Naive thymus-derived CD8-positive, alpha-beta T cell (primary cell): ENCODE measurements at places on chromosomes 7 and 10.

DNA sequence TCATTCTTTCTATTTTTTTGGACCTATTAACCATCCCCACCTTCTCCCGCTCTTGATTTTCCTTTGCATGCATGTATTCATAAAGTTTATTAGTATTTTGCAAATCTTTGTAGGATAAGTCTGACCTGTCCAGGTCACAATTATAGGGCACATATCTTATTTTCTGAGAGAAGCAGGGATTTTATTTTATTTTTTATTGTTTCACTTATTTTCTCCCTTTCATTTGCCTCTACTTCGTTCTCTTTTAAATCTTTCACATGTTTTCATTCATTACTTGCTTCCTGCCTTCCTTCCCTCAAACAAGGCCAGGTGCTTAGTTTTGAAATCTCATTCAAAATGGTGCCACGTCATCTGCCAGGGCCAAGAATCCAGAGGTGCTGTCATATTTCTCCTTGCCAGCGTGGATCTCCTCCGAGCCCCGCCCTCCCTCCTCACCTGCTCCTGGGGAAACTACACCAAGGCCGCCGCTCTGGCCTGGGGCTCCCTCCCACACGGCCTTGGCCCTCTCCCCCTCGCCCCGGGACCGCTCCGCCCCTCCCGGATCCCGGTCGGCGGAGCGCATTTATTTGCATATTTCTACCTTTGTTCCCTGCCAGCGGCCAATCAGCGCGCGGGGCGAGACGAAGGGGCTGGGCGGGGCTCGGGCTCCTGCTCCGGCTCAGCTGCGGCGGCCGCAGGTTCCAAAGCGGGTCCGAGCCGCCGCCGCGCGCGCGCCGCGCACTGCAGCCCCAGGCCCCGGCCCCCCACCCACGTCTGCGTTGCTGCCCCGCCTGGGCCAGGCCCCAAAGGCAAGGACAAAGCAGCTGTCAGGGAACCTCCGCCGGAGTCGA, at the start of gene TSPAN13:
Gene TSPAN13 (plus strand): TSS at position 654 of the 830 bp plus-strand sequence. CDS start 213 bp downstream, outside the sequence.
- peak; percentile 3 for DNase-seq

- DNase-seq: no peak
These were observed 84.8 kb downstream of the ANLN start for GRCh38 chr7:36474283-36475010.

- no peak for DNase-seq
These were observed 35.8 kb downstream of the MINDY3 start for GRCh38 chr10:15824498-15824897.

- no peak for DNase-seq
These were observed 43.4 kb downstream of the LAMB1 start for GRCh38 chr7:107959527-107959898.

DNA sequence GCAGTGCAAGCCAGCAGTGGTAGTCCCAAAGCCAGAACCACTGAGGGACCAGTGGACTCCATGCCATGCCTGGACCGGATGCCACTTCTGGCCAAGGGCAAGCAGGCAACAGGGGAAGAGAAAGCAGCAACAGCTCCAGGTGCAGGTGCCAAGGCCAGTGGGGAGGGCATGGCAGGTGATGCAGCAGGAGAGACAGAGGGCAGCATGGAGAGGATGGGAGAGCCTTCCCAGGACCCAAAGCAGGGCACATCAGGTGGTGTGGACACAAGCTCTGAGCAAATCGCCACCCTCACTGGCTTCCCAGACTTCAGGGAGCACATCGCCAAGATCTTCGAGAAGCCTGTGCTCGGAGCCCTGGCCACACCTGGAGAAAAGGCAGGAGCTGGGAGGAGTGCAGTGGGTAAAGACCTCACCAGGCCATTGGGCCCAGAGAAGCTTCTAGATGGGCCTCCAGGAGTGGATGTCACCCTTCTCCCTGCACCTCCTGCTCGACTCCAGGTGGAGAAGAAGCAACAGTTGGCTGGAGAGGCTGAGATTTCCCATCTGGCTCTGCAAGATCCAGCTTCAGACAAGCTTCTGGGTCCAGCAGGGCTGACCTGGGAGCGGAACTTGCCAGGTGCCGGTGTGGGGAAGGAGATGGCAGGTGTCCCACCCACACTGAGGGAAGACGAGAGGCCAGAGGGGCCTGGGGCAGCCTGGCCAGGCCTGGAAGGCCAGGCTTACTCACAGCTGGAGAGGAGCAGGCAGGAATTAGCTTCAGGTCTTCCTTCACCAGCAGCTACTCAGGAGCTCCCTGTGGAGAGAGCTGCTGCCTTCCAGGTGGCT, 97.7 kb downstream of the TACC2 start:
- DNase-seq: no peak

GRCh38 chr10:111646021-111646420, 537.5 kb downstream of the GPAM start:
- no peak for DNase-seq

DNA sequence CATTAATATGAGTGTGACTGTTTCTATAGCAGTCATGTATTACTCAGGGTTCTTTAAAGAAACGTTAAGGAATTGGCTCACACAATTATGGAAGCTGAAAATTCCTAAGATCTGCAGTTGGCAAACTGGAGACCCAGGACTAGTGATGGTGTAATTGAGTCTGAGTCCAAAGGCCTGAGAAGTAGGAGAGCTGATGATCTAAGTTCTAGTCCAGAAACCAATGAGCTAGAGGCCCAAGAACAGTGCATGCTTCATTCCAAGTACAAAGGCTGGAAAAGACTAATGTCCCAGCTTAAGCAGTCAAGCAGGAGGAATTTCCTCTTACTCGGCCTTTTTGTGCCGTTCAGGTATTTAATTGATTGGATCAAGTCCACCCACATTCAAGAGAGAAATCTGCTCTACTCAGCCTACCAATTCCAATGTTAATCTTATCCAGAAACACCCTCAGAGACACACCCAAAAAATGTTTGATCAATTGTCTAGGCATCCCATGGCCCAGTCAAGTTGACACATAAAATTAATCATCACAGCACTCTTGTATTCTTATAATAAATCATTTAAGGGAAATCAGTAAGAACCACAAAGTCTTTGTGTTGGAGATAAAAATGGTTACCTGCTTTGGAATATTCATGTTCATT, 312.1 kb downstream of the PRKG1 start:
- DNase-seq: no peak

- DNase-seq: no peak
These were observed 106.1 kb upstream of the SLC13A1 start for GRCh38 chr7:123305840-123306375.

- no peak for DNase-seq
These were observed 27.9 kb downstream of the HYAL4 start for GRCh38 chr7:123872908-123873307.

DNA sequence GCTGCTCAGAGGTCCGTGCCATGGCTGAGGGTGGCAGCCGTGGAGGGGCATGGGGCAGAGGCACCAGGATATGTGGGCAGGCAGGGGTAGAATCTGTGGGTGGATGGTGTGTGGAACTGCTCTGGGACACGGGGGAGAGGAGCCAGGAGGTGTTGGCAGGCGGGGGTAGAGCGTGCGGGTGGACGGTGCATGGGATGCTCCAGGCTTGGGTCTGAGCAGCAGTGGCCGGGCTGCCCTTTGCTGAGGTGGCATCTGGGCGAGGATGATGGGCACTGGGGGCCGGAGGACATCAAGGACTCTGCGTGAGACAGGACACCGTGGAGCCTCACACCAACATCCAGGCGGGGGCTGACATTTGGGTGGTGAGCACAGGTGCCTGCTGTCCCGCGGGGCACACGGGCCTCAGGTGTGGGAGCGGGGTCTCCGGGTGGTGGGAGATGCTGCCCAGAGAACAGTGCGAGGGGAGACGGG, 46.2 kb downstream of the JAKMIP3 start:
- no peak for DNase-seq

DNA sequence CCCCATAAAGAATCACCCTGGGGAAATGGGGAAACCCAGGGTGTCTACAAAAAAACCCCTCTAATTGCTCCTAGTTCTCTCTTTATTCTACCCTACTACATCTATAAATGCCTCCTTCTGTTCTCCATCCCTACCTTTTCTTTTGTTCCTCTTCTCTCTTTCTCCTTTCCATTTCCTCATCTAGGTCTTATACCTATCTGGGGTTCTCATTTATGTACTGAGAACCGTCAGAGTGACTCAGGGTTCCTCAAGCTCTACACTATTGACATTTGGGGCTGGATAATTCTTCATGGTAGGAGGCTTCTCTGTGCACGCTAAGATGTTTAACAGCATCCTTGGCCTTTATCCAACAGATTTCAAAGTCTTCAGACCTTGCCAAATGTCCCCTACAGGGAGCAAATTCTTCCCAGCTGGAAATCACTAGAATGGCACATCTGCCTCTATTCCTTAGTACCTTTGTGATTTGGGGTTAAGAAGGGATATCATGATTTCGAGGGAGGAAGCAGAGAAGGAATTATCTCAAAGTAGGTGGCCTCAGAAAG, 137.4 kb upstream of the PTN start:
- DNase-seq: no peak

DNA sequence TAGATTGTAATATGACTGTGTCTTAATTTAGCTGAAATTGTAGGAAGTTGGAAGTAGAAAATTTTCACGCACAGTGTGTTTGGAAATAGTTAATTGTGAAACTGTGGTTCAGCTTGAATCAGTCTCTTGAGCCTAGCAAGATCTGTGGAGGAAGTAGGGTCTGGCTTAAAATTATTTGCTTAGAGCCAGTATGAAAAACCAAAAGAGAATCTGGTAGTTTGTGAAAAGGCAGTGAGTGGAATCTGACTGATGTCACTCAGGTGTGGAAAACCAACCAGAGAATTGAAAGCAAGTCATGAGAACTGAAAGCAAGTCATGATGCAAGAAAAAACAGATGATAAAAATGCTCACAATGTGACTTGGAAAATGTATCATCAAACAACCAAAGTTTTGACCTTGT, 11.5 kb downstream of the LIPJ start:
- DNase-seq: no peak

DNA sequence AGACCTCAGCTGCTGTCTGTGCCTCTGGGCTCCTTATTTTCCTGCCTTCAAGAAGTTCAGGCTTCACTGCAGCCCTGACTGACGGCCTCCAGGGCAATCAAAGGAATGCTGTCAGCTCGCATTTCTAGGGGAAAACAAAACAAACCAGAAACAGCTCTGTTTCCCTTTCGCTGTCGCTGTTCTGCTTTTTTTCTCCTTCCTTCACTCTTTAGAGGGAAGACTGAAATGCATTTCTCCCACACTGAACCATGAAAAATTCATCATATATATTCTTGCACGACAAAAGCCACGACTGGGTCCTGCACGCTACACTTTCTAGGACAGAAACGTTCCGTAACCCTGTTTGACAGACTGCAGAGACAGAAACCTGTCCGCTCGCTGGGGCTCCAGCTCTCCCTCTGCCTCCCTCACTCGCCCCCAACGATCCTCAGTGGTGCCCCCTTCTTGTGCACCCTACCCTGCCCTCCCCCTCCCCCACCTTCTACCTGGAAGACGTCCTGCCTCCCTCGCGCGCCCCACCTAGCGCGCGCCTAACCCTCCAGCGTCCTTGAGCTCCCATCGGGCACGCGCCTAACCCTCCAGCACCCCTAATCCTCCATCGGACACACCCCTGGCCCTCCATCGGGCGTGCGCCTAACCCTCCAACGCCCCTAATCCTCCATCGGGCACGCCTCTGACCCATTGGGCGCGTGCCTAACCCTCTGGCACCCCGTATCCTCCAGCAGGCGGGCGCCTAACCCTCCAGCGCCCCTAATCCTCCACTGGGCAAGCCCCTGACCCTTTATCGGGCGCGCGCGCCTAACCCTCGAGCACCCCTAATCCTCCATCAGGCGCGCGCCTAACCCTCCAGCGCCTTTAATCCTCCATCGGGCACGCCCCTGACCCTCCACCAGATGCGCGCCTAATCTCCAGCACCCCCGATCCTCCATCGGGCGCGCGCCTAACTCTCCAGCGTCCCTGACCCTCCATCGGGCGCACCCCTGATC, 37.1 kb downstream of the SVOPL start:
- DNase-seq: peak; percentile 15

GRCh38 chr10:72349438-72349837, 5.3 kb downstream of the DNAJB12 start:
- no peak for DNase-seq

DNA sequence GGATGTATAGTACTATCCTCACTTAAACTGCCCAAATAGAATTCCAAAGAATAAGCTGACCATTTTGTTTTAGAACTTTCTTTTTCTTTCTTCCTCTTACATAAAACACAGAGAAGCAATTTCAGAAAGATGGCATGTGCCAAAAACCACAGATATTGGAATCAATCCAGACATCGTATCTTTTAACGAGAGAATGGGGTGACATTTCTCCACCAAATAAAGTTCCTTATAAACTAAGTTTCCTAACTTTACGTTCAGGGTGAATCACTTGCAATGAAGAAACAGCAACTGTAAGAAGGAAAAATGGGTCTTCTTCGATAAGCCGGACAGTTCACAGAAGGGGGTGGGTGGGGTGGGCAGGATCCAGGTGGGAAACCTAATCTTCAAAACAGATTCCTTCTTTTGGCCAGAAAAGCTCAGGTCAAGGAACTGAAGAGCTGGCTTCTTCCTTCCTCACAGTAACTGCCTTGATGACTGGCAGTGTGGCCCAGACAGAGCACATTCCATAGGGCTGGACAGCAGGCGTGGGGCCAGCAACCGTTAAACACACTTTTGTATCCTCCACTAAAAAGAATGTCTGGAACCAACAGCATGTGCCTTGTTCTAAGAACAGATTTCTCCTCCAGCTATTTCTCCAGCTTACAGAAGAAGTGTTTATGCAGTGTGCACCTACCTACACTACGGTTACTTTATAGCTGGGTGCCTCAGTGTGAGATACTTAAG, 31.5 kb downstream of the CREB3L2 start:
- DNase-seq: no peak

- DNase-seq: no peak
These were observed 655.9 kb downstream of the SDK1 start for GRCh38 chr7:3956949-3957348.

DNA sequence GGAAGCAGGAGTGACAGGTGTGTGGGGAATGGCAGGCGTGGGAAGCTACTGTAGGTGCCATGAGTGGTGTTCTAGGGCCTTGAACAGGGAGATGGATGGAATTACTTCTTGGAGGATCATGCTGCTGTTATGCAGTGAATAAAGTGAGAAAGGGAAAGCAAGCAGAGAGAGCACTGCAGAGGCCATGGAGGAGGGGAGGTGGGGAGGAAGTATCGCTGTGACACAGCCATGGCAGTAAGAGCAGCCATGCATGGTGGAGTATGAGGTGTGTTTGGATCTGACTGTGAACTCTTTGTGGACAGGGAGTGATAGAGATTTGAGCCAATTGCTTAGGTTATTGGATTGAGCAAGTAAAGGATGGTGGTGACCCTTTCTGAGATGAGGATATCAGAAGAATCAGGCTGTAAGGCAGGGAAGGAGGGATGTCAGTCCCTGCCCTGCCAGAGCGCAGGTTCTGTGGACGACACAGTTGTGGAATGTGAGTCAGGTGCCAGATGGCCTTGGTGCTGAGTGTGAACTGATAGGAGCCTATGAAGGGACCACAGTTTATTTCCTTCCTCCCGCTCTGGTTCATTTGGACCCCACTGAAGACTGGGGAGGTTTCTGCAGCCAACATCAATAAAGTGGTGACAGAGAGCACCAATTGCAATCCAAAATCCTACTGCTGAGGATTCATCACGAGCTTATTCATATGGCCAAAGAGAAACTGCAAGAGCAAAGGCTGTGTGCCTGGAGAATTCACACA, 105.5 kb upstream of the TMEM72 start:
- DNase-seq: no peak
